ENCODE measurements at places on chromosomes 5 and 9. TPM values are rescaled to one million over a fixed set of nuclear protein-coding genes. Genes with fewer than 3 reads are reported as not detected.

DNA sequence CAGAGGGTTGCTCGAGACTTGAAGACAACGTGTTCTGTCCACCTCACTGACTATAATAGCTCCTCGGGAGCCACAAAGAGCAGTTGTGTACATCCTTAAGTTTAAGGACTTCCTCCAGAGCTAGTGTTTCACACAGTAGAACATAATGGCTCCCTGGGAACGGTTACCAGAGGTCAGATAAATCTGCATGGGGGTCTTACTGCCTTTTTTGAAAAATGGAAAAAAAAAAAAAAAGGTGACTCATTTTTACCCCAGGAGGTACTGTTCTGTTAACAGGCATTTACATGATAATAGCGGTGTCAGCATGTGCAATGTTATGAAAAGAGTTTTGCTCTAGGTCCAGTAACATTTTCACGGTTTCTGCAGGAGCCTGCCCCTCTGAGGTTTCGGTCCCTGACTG, 498.9 kb upstream of the WWC1 start:
- no peak for DNase-seq

DNA sequence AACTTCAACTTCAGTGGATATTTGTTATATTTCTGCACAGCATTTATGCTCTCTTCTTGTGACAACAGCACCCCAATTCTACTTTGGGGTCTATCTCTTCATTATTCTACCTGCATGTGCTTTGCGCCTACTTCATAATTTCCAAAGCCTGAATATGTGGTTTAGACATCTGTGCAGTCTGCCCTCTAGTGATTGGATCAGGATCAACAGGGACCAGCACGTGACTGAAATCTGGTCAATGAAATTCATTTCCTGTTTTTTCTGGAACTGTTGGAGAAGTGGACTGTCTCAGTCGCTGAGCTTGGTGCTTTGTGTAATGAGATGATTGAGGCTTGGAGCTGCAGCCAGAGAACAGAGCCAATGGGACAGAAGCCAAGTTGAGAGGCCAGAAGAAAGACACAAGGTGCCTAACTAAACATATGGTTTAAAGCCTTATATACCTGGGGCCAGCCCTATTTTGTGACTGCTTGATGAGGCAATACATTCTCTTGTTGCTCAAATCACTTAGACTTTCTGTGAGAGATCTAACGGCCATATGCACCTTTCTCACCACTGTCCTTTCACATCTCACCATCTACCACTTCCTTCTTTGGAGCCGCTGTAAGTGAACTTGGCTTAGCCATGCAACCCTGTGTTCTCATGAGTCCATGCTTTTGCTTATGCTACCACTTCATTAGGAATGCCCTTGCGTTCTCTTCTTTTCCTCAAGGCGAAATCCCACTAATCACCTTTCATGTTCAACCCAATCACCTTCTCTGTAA, 68.8 kb upstream of the PPP2R2B start:
- peak; percentile 28 for DNase-seq

GRCh38 chr9:107423540-107423939, 66.0 kb downstream of the KLF4 start:
- no peak for DNase-seq

DNA sequence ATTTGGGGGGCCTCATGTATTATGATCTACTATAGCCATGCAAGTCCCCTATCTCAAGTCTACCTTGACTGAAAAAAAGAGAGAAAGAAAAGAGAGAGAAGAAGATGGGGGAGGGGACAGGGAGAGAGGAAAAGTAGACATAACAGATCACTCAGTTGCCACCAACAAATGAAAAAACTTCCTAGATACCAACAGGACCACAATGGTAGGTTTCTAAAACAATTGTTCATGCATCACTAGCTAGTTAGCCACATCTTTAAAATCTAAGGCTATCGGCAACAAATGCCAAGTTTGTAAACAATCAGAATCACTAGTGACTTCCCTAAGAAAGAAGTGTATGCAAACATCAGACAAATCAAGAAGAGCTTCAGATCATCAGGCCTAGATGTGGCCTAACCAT, 328.2 kb downstream of the BNC2 start:
- DNase-seq: no peak

DNA sequence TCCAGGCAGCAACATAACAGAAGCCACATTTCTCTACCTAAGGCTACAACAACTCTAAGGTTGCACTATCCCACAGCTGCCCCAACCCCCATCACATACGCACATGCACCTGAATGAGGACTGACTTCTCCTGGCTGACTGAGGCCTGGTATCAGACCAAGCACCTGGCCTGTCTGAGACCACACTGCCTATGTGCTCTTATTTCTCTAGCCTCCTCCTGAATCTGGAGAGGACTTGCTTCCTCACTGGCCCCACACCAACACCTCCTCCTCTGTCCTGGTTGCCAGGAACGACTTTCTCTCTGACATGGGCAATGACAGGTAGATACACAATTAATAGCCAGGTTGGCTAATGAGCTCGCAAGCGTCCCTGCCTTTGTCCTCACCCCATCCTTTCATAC, 14.9 kb upstream of the VDAC1 start:
- DNase-seq: no peak

GRCh38 chr5:640461-641330, 28.6 kb downstream of the CEP72 start:
- no peak for DNase-seq

The SCGB3A2 gene
- not detected for total RNA-seq

The LRRTM2 gene
- under 0.01 TPM for total RNA-seq
